GM04503 (cell line): ENCODE measurements at places on chromosomes 2 and 18.

DNA sequence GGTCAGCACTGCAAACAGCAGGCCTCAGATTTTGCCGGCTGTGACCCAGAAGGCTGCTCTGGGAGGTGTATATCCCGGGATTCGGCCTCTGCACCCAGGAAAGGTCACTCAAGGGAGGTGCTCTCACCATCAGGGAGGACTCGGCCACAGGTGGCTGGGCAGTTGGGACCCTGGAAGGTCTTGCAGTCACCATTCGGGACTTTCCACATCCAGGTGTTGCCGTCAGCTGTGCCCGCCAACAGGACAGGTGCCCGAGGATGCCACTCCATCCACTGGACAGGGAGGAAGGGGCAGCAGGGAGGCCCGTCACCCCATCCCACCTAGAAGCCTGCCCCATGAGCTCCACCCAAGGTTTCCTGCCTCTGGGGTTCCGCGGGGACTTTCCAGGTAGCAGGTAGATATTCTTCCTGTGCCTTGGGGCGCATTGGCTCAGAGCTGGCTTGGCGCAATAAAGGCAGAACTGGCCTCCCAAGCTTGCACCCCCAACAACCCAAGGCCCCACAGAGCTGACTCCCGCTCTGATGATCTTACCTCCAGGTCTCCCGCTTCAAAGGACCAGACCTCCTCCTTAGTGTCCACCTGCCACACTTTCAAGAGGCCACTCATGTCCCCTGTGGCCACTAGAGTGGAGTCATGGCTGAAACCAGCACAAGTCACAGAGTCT, 3.5 kb downstream of the AAMP start:
- DNase-seq, result no peak

GRCh38 chr2:74867841-74868658, 34.1 kb downstream of the HK2 start:
- peak; percentile 55 for DNase-seq

- no peak for DNase-seq
These were observed 82.6 kb downstream of the MTA3 start for GRCh38 chr2:42651057-42651456.

GRCh38 chr18:34458410-34458977, 233.8 kb upstream of the NOL4 start:
- DNase-seq, result no peak

DNA sequence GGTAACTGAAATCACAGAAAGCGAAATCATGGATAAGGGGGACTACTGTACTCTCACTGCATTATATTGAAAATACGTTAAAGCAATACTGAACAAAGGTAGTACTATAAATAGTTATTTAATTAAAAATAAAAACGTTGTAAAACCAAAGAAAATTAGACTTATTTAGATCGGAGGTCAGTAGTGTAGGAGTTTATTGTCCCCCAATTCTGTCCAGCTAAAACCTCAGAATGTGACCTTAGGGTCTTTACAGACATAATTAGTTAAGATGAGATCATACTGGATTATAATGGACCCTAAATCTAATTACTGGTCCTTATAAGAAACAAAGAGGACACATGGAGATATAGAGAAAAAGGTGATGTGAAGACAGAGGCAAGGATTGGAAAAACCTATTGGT, 95.3 kb downstream of the PHLPP1 start:
- no peak for DNase-seq

GRCh38 chr2:193467276-193467987, 1272.7 kb upstream of the TMEFF2 start:
- no peak for DNase-seq

- no peak for DNase-seq
These were observed 61.5 kb upstream of the CTIF start for GRCh38 chr18:48477348-48477747.

- DNase-seq, result no peak
These were observed 813.3 kb downstream of the DCC start for GRCh38 chr18:53153281-53153680.

DNA sequence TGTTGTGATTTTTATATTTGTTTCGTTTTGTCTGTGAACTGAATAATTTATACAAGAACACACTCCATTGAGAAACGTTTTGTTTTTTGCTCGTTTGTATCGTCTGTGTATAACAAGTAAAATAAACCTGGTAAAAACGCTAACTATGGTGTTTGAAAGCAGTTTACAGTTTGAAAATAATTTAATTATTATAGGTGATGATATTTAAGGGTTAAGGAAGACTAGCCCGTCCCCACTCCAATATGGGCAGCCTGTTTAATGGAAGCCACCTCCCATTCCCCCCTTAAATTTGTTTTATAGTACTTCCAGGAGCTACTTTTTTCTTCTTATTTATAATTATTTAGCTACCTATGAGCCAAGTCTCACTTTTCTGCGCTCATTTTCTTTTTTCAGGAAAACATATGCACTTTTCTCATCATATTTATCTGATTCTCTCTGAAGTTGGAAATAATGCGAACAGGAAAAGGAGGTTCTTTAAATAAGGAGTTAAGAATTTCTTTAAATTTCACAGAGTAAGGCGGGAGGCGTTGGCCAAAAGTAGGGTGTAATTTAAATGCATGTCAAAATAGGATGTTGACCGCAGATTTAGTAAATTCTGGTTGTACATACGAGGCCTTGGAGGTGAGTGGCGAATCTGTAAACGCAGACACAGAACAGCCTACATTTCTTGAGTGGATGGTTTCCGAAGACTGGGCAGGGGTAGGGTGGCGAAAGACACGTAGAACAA, 9.8 kb downstream of the TBR1 start:
- DNase-seq, result no peak

DNA sequence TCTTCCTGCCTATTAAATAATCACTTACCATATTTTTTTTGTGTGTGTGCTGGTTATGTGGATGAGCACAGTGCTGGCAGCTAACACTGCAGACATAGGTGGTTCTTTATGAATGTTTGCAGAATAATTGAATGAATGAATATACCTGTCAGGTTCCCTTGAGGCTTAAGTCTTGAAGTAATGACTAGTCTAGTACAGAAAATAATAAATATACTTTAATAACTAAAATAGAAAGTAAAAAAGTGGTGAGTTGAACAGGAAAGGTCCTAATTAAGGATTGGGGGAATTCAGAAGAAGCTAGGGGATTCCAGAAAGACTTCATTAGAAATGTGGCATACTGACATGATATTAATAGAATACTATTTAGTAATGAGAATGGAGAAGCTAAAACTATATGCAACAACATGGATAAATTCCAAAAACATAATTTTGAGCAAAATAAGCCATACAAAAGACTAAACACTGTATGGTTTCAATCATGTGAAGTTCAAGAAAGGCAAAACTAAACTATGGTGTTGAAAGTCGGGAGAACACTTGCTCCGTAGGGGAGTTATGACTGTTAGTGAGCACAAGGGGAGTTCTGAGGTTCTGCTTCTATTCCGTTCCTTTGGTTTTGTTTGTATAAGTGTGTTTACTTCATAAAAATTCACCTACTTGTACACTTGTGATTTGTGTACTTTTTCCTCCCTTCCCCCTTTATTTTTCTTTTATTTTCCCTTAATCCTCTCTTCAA, 464.6 kb downstream of the MTX2 start:
- no peak for DNase-seq

DNA sequence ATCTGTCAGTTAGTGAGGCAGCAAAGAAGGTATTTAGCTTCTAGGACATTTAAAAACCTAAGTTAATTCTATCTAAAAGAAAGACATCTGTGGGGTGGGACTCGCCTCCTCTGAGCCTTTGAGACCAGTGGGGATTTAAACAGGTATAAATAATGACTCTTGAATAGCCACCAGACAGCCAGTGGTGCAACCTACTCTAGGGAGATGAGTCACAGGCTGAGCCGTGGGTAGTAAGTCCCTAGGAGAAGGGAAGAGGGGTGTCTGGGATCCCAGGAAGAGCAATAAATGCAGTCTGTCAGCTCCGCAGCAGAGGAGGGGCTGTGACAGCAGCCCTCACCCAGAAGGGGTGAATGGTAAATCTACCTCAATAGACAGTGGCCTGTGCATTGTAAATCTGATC, 43.1 kb upstream of the GALNT3 start:
- DNase-seq, result no peak

DNA sequence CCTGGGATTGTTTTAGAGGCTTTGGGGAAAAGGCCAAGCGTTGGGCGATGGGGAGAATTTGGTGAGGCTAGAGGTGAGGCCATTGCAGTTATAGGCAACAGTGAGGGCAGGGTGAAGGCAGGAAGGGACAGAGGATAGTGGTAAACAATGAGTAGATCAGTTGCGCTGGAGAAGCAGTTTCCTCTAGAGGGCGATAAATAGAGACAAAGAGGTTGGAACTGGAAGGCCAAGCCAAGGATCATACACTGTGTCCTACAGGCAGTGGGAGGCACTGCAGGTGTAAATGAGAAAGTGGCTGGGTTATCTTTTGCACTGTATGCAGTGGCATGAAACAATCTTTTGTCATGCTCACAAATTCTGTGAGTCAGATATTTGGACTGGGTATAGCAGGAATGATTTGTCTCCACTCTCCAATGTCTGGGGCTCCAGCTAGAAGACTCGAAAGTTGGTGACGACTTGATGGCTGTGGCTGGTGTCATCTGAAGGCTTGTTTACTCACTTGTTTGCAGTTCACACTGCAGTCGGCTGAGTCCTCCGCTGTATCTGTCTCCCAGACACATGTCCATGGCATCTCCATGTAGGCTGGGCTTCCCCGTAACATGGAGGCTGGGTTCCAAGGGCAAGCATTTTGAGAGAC, 82.1 kb downstream of the TNP1 start:
- no peak for DNase-seq

DNA sequence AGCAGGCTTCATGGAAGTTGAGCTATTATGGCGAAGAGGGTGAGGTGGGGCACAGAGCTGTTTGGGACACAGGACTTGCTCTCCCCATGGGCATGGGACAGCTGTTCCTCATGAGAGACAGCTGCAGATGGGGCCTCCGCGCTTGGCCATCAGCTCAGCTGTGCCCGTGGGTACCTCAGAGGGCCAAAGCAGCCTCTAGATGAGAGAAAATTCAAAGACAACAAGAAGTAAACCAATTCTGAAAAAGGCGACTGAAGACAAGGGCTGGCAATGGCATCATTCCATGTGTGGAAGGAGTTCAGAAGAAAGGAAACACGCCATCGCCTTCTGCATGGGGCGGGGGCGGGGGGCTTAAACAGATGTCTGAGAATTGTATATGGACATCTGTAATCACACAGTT, 136.2 kb downstream of the BCL2 start:
- DNase-seq, result no peak

DNA sequence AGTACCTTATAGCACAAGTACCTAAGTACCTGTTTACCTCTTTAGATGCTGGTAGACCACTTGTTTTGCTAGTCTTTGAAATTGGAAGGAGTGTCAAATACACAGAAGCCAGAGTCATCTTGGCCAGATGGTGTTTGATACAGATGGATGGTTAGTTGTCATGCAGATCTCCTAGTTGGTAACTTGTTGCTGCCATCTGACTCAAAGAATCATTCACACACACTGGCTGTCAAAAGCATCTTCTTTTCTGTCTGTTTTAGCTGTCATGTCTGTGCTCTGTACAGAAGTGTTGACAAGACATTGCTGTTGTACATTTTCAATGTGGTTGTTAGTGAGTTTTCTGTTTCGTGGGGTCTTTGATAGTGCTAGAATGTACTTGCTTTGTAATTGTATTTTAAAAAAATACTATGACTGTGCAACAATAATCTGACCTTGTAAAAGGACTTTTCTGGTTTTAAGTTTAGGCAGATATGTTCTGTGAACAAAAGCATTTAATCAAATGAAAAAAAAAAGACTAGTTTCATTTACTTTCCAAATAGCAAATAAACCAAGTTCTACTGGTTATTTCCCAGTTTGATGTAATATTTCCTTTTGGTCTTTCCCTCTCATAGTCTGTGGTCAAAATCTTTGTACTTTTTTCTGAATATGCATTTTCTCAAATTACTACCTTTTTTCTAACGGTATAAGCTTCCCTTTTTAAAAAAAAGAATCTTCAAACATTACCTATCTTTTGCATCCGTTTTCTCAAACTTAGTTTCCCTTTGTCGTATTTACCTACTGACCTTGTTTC, 39.9 kb downstream of the TANK start:
- no peak for DNase-seq

GRCh38 chr2:165120740-165121467, 82.9 kb downstream of the SCN3A start:
- no peak for DNase-seq

DNA sequence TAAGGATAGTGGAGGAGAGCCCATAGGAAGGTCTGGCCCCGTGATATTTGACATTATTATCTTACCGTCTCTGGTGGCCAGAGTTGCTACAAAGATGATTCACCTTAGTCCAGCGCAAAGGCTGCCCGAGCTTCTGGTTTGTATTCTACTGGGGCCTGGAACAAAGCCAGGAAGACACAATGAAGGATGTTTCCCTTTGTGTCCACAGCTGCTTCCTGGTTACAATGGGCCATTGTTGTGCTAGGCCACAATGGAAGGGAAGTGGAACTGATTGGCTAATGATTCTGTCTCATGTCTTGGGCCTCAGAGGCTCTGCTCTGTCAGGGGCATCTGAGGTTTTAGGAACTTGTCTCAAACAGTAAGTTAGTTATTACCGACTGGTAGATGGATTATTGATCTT, 132.2 kb downstream of the TDRD15 start:
- no peak for DNase-seq

DNA sequence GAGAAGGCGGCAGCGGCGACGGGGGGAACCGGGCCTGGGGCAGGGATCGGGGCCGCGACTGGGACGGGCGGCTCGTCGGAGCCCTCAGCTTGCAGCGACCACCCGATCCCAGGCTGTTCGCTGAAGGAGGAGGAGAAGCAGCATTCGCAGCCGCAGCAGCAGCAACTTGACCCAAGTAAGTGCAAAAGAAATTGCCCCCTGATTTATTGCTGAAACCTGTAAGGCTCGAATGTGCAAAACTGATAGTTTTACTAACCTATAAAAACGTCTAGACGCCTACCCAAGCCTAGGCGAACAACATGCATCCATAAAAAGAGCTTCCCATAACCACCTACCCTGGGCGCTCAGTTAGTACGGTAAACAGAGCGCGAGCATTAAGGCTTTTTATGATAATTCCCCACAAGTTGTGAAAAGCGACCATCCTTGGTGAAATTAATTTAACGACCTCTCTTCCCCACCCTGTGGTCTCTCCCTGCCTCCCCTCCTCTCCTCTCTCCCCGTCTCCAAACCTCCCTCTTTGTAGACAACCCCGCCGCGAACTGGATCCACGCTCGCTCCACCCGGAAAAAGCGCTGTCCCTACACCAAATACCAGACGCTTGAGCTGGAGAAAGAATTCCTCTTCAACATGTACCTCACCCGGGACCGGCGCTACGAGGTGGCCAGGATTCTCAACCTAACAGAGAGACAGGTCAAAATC, 1.0 kb downstream of the HOXD9 start:
- DNase-seq, result no peak

DNA sequence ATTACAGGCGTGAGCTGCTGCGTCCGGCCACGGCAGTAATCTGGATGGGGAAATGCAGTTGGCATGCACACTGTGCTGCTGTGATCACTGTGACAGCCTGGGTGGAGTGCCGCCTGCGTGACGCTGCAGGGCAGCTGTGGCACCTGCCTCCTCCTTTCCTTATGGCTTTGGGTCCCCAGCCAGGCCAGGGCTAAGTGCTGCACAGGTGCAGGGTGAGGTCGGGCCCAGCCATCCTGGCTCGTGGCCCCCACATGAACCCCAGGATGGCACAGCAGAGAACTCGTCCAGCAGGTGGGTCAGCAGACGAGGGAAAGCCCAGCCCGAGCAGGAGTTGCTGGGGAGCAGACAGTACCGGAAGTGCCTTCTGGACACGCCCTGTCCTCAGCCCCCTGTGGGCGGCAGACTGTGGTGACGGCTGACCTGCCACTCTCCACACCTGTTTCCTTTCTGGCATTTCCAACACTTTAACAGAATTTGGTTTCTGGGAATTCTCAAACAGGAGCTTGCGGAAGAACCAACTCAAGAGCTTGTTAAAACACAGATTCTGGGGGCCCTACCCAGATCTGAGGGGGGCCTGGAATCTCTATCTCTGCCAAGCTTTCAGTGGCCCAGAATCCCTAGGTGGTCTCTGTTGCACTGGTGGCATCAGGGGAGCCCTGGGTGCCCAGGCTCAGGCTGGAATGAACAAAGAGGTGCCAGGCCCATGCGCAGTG, 16.9 kb downstream of the HS1BP3 start:
- DNase-seq, result no peak
